Activated gamma-delta T cell treated with anti-CD3 and anti-CD28 coated beads, Interleukin-2, amount 50 U/mL, for 16 hours (primary cell): ENCODE measurements at places on chromosomes 4 and X.

- DNase-seq = peak; percentile 37
Measured at GRCh38 chr4:173013232-173013930, 155.2 kb upstream of the GALNT7 start.

DNA sequence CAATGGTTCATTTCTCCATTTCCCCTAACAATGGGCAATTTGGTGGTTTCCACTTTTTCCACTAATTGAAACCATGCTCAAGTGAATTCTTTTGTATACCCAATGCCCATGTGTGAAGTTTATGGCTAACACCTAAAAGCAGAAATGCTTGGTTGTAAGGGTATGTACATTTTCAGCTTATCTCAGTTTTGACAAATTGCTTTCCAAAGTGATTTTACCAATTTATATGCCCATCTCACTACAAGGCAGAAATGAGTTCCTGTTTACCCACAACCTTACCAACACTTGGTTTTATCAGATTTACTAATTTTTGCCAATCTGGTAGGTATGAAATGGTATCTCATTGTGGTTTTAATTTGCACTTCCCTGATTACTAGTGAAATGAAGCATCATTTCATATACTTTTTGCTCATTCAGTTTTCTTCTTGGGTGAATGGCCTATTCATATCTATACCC lies 14.8 kb downstream of the GPR34 start:
- DNase-seq = no peak

DNA sequence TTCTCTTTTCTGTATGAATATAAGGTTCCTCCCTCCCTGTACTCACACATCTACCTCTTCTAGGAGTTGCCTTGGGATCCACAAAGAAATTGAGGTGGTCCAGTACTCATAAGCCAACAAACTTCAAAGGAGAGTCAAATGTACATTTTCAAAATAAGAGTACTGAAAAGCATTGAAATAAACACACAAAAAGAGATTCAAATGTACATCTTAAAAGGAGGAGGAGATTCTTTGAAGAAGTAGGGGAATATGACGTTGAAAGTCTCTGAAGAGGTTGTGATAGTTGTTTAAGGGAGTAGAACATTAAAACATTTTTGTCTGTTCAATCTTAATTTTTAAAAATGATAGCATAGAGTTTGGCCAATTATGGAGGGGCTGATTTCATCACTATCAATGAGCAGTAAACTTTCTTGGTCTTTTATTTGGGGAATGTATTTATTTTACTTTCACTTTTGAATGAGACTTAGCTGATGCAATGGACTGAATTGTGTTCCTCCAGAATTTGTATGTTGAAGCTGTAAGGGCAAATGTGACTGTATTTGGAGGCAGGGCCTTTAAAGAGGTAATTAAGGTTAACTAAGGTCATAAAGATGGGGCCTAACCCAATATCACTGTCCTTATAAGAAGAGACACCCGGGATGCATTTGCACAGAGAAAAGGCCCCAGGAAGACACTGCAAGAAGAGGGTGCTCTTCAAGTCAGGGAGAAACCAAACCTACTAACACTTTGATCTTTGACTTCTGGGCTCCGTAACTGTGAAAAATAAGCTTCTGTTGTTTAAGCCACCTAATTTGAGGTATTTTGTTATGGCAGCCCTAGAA lies 226.3 kb upstream of the PGRMC2 start:
- DNase-seq = no peak

- DNase-seq = no peak
Measured at GRCh38 chr4:182271731-182272130, 28.5 kb downstream of the TENM3 start.

DNA sequence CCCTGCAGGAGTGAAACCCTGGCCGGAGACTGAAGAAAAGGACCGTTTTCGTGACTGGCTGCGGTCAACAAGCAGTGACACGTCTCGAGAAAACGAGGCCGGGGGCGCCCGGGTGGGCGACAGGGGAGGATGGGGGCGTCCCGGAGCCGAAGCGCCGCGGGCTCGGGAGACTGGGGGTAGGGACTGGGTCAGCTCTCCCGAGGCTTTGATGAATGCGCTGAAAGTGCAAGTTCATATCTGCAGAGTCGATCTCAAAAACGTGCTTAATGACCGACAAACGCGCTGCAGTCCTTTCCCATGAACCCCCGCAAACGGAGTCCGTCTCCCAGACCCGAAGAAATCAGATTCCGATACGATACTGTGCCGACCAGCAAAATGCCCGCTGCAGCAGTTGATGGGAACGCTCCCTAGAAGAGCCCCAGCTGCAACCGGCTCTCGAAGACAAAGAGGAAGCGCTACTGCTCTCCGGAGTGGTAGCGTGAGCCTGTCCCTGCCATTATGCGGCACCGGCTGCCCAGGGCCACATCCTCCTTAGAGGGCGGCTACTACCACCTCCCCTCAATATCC lies 806 bp upstream of the CD99L2 start:
- no peak for DNase-seq

GRCh38 chr4:8698341-8699062 lies 105.9 kb downstream of the CPZ start:
- DNase-seq = no peak

DNA sequence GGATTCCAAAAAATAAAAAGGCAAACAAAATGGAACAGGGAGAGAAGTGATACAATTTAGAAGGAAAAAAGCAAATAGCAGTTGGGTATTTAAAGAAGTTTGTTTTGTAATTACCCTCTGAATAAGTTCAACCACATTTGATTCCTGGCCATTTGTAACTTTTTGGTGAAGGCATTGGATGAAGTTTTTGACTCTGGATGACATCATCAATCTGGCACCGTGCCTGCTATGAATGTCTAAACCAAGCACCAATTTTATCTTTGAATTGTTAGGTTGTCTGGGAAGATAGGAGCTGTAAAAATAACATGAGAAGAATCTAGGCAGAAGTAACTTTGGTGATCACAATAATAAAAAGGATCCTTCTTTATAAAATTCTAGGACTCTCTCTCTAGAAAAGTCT lies 29.5 kb downstream of the TMPRSS11A start:
- no peak for DNase-seq

DNA sequence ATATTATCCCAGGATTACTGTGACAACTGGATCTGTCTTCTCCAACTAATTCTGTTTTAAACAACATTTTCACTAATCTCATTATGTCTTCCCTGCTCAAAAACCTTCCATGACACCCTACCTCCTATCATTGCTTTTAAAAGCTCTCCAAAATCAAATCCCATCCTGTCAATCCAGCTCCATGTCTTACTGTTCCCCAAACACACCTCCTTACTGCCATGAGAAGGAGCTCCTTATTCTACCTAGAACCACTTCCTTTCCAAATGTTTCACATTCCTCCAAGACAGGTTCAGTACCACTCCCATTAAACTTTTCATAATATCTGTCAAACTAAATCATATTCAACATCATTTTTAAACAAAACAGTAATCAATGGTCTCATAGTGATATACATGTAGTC lies 66.9 kb upstream of the WDR17 start:
- no peak for DNase-seq

GRCh38 chr4:28073860-28074555 lies 1213.4 kb downstream of the STIM2 start:
- DNase-seq = no peak

DNA sequence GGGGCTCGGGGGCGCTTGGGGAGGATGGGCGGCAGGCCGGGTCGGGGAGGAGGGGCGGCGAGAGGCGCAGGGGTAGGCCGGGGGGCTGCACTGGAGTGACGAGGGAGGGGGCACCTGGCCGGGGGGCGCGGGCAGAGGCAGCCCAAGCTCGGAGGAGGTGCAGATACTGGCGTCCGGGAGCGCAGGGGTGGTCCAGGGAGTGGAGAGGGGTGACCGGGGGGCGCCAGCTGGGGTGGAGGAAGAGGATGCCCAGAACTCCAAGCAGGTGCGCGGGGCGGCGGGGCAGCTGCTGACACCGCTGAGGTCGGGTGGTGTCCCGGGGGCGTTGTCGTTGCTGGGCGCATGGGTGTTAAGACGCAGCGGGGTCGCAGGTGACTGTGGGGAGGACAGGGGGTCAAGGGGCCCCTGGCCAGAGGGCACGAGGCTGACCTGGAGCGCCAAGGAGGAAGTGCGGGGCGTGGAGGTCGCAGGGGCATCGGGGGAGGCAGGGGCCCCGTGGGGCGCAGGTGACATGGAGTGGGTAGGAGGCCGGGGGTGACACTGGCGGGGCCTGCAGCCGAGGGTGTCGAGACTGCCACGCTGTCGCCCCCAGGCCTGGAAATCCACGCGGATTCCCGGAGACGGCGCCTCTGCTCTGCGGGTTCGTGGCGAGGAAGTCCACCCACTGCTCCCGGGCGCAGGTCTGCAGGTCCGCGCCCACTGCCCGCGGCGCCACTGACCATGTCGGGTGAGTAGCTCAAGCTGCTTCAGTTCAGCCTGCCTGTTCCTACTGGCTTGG lies 928 bp downstream of the GYG2 start:
- no peak for DNase-seq

DNA sequence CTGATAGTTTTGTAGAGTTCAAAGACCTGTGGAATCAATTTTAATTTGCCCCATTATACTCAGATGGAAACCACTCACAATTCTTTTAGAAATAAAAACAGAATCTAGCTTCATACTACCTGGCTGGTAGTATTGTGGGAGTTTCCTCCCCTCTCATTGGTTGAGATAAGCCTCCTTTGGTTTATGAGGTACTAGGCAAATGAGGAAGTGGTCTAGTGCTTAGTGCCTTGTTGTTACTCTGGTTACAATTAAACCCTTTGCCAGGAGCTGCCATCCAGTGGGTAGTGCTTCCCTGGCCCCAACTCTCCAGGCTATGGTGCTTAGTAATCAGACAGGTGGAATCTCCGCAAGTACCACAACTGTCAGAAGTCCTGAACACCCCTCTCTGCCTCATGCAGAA lies 118.3 kb downstream of the CDKL5 start:
- DNase-seq = no peak

DNA sequence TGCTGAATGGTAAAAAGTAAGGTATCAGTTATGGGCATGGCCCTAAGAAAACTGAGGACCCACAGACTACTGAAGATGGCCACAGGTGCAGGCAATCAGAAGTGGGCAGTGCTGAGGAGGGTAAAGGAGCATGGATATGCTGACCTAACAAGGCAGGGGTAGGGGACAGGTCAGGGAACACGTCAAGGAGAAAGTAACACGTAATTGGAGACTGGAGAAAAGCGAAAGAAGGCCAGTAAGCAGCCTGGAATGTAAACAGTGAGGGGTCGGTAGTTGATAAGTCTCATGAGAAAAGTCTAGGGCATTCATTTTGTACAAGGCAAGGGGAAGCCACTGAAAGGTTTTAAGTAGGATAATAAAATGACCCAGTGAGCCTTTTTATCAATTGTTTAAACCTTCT lies 153.3 kb downstream of the PRDM5 start:
- DNase-seq = no peak

GRCh38 chr4:53168228-53168627 lies 197.6 kb downstream of the SCFD2 start:
- DNase-seq = no peak

- DNase-seq = no peak
Measured at GRCh38 chr4:77505958-77506319, 99.7 kb upstream of the CXCL13 start.

GRCh38 chr4:76301068-76301774 lies 5.3 kb upstream of the STBD1 start:
- DNase-seq = no peak

- DNase-seq = no peak
Measured at GRCh38 chr4:66014146-66014765, 344.0 kb upstream of the EPHA5 start.

DNA sequence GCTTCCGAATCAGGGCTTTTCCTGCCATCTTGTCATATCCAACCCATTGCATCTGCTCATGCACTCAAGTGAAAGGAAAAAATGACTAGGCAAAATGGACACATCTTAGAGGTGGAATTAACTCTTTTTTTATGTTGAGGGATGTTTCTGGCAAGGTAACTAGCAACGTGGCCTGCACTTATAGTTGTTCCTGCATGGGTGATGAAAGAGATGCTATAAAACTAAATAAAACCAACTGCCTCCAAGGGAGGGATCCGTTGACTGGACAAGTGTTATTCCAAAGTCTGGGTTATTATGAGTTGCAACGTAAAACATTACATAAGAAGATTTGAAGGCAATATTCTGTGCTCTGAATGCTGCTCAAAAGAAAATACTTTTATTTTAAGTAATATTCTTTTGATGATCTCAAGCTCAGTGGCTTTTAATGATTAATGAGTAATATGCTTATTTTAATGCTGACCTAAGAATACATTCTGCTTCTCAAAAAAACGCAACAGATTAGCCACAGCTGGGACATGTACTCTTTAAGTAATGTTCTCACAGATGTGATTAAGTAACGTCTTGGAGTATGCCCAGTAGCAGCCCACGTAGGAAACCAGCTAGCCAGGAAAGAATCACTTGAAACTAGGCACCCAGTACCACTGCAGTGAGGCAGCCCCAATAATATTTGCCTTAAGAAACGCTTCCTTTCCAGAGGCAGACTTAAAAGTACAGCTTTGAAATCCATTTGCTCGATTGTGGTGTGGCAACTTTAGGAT lies 27.4 kb downstream of the KLF3 start:
- DNase-seq = no peak

- DNase-seq = no peak
Measured at GRCh38 chrX:71612256-71612655, 6.1 kb downstream of the CXCR3 start.

- DNase-seq = no peak
Measured at GRCh38 chr4:158020176-158020575, 152.6 kb downstream of the GASK1B start.

GRCh38 chr4:87193958-87194675 lies 26.3 kb downstream of the KLHL8 start:
- no peak for DNase-seq

GRCh38 chr4:2768921-2769336 lies 12.8 kb upstream of the TNIP2 start:
- no peak for DNase-seq

- no peak for DNase-seq
Measured at GRCh38 chrX:140507982-140508305, 3.1 kb upstream of the SOX3 start.

- DNase-seq = no peak
Measured at GRCh38 chrX:46072791-46073190, 472.4 kb downstream of the ZNF674 start.

- no peak for DNase-seq
Measured at GRCh38 chr4:116752027-116752426, 333.3 kb downstream of the TRAM1L1 start.

GRCh38 chr4:73596001-73596400 lies 24.2 kb downstream of the RASSF6 start:
- DNase-seq = no peak

DNA sequence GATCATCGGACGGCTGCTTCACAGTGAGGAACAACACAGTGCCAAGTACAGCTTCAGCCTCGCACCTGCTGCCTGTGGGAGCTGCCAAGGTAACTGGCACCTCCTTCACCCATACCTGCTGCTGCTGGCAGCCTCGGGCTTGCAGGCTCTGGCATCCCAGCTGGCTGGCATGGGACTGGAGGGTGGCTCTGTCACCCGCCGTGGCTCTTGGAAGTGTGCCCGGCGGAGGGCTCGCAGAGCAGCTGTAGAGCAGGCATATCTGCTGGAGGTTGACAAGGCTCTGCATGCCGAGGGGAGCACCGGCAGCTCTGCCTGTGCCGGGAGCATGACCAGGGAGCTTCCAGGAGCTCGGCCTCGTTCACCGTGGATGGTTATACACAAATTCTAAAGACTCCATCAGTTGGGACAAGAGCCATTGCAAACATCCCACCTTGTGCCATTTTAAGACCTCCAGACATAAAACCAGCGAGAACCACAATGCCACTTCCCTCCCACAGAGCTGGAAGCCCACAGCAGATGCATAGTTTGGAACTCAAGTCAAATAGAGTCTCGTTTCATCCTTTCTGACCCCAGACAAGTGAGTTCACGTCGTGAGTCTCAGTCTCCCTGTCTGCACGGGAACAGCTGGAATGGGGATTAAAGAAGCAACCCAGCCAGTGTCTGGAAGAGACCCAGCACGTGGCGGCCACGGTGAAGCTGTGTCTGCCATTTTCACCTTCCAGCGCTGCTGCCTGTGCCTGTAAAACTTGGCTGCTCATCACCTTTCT lies 84.3 kb upstream of the PSAPL1 start:
- no peak for DNase-seq
